Smooth muscle cell of the pulmonary artery (primary cell): ENCODE measurements at places on chromosomes 1 and 21. TPM values are rescaled to one million over a fixed set of nuclear protein-coding genes. Genes with fewer than 3 reads are reported as not detected.

LRRC7 gene
- total RNA-seq: 0.07 TPM in 1 of 2 replicates, not detected in the other

ANGPTL3 gene
- not detected in 2 replicates for total RNA-seq

BRDT gene
- total RNA-seq: not detected in 2 replicates

RGS2 gene
- total RNA-seq: 48.1 and 88.0 TPM in 2 replicates

DAB1 gene
- 0.07 and 0.13 TPM in 2 replicates for total RNA-seq

CASQ2 gene
- total RNA-seq: 0.33 TPM in 1 of 2 replicates, not detected in the other

LCE3D gene
- total RNA-seq: not detected in 2 replicates

FOXO6 gene
- 0.10 TPM in 1 of 2 replicates, not detected in the other for total RNA-seq

TTC39A gene
- 1.6 and 2.0 TPM in 2 replicates for total RNA-seq

DENND2C gene
- 2.0 and 3.0 TPM in 2 replicates for total RNA-seq

SMPDL3B gene
- total RNA-seq: 0.07 TPM in 1 of 2 replicates, not detected in the other

S100A1 gene
- total RNA-seq: 0.13 TPM in 1 of 2 replicates, not detected in the other

S100A16 gene
- total RNA-seq: 92.6 and 247 TPM in 2 replicates

RPL5 gene
- total RNA-seq: 841 and 998 TPM in 2 replicates
